Activated CD4-positive, alpha-beta T cell treated with anti-CD3 and anti-CD28 coated beads, Interleukin-2, amount 50 U/mL, for 16 hours (primary cell): ENCODE measurements at places on chromosomes 5 and 9.

- DNase-seq, result no peak
Measured at GRCh38 chr5:122391621-122392020, 79.6 kb downstream of the SNCAIP start.

GRCh38 chr5:40939753-40940152 is 30.5 kb downstream of the C7 start:
- DNase-seq, result no peak

DNA sequence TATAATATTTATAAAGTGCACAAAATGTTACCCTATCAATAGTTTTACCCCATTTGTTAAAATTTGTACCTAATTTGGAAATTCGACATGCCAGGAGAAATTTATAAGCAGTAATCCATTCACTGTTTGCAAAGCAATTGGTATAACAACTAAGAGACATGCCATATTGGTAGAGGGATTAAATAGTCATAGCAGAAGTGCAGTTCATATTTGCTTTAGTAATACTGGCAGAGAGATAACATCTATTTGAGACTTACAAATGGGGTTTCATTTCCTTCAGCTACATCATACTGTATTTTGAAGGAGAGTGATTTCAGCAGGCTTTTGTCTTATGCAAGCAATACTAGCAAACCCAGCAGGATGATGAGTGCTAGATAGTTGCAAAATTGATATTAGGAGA is 610.4 kb upstream of the CDH10 start:
- DNase-seq, result no peak

DNA sequence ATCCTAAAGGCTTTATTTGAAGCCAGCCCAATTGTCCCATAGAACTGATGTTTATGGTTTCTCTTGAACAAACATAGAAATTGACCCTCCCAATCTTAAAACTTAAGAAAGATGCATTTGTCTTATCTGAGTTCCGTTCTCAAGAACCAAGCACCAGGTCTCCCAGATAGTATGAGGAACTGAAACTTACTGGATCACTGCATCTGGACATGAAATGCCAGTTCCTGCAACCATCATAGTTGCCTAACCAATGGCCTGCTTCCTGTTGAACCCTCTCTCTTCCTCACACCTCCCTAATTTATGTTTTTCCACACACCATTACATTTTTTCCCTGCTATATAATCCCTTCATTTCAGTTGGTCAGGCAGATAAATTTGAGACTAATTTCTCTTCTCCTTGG is 478.9 kb downstream of the HTR1A start:
- no peak for DNase-seq

DNA sequence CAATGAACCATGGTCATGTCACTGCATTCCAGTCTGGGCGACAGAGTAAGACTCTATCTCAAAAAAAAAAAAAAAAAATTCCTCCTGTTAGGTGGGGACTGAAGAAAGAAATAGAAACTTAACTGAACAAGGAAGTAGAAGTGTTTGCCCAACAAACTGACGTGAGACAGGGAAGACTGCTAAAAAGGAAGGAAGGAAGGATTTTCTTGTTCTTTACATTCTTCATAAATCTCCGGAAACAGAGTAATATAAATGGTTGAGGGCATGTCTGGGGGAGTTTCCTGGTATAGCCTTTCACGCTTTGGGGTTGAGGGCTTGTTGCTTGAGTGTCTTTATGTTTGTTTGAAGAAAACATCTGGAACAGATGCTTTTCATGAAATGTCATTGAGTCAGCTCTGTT is 3.1 kb downstream of the TOR1B start:
- no peak for DNase-seq

DNA sequence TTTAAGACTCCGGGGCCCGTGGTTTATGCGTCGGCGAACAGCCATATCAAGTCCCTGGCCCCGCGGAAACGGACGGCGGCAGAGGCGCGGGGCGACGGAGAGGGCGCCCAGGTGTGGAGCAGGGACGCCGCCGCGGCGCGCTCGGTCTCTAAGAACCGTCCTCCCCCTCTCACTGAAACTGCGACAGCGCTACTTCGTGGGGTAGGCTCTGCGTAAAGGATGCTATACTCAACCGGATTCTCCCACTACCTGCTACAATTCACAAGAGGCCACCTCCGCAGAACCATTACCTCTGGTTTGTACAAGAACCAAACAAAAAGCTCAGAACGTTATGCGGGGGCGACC is 404 bp downstream of the MRNIP start:
- DNase-seq, result peak; percentile 48

GRCh38 chr5:124867137-124867704 is 120.8 kb upstream of the ZNF608 start:
- DNase-seq, result no peak

GRCh38 chr9:131585375-131585774 is 40.1 kb downstream of the PRRT1B start:
- DNase-seq, result peak; percentile 76

DNA sequence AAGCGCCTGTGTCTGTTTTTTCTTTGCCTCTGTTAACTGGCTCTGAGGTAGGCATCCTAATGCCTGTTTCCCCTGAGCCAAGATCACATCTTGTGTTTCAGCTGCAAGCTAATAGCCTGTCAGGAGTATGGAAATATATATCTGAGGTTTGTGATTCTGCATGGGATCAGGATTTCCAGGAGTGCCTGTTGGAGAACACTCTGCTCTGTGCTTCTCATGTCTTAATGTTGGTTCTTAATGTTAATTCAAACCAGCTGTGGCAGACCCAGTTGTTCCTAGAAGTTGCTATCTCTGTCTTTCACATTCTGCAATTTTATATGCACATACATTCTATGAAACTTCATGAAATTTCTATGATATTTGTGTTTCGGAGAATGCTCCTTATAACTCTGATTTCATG is 72.1 kb downstream of the PGM5 start:
- DNase-seq, result no peak

DNA sequence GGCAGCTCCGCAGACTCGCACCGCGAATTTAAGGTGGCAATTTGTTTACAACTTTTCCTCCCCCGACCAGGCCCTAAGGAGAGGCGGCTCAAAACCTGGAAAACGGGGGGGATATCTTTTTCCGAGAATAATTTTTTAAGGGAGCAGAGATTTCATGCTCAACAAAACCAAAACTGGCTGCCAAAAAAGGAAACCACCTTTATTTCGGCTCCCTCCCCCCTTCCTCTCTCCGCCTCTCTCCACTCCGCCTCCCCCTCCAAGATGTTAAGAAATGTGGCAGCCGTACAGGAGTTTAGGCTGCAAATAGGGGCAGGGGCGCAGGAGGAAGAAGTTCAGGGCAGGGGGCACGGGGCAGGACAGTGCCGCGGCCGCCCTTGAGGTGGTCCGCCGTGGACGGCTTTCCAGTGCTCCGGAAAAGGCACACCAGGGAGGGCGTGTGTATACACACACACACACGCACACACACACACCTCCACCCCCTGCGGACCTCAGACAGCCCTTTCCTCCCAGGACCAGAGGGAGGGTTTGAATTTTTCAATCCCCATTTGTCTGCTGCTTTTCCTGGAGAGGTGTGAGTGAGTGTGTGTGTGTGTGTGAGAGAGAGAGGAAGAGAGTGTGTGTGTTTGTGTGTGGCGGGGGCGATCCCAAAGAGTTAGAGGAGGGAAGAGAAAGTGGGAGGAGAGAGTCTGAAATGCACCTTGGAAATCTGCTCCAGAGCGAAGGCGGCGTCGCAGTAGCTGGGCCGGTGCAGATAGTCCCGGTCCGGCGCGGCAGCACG is 9.1 kb downstream of the PTCH1 start:
- DNase-seq, result no peak

DNA sequence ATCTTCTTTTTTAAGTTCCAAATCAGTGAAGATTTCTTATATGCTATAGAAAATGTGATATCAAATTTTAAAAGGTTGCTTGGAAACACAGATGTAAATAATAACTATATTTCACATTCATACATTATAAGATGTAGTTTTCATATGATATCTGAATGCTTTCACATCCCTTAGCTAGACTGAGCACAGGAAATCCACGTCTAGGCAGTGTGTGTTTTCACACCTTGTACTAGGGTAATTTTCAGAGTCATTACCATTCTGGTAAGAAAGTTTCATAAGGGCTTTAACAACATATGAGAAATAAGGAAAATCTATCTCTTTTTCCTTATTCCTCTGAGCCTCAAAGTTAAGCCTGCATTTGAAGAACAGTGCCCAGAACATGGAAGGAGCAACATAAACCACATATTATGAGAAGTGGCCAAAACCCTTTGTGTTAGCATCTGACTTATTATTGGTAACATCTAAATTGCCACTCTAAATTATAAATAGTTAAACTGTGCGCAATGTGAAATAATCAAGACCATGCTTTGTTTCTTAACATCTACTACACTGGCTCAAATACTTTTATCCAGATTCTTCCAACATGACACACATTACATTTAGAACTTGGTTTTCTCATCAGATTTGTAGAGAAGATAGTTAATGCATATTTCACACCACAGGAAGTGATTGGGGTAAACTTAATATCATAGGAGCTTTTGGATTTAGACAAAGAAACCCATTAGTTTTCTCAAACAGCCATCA is 113.3 kb downstream of the PPP2R2B start:
- DNase-seq, result peak; percentile 35

DNA sequence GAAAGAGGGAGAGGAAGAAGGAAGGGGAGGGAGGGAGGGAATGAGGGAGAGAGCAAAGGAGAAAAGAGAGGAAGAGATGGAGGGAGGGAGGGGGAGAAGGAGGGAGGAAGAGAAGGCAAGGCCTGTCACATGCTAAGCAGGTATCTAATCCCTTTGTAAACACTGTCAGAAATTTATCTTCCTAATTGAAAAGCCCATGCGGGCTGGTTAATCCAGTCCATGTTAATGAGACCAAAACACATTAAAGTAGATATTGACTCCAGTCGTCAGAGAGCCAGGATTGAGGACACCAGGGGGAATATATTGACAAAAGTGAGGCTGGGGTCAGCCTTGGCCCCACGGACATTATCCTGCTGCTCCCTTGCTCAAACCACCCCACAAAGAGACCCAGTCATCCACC is 37.4 kb upstream of the ALDH1B1 start:
- no peak for DNase-seq

DNA sequence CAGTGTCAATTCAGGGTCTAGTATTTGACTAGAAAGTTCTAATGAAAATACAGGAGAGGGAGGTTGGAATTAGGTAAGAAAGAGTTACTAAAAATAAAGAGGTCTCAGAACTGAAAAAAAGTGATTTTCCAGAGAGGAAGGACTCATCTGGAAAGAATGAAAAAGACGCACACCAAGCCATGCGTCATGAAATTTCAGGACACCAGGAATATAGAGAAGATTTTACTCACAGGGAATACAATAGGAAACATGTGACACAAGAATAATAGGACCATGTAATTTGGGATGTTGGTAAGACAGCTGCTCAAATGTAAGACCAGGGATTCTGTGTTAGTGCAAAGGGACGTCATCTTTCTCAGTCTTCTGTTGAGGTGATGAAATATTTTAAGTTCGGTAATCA is 224.7 kb downstream of the GDNF start:
- no peak for DNase-seq

DNA sequence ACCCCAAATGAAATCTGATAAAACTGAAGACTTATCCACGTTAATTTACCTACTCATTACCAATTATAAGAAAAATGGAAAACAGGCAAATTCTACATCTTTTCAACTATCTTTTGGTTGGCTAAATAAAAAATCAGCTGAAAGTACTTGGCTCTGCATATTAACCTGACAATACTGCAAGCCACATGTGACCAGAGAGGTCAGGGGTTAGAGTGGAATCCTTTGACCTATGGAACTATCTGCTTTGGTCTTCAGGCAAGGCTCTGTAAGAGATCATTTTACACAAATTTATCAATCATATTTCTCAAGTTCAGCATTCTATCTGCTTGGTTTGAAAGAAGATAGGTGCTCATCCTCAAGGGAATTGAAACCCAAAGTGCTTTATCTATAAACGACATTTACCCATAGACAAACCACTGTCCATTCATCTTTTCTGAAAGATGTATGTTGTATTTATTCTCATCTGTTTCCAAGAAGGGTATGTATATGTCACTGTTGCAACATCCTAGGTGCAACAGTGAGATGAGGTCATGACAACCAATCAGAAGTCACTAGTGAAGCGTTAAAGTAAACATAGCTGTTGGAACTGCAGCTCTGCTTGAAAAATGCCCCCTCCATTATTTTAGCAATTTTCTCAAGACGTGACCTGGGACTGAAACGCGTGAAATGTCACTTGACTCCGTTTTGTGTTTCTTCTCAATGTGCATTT is 144.9 kb upstream of the POU5F2 start:
- DNase-seq, result no peak

GRCh38 chr9:981491-981898 is 5.0 kb downstream of the DMRT3 start:
- DNase-seq, result no peak

DNA sequence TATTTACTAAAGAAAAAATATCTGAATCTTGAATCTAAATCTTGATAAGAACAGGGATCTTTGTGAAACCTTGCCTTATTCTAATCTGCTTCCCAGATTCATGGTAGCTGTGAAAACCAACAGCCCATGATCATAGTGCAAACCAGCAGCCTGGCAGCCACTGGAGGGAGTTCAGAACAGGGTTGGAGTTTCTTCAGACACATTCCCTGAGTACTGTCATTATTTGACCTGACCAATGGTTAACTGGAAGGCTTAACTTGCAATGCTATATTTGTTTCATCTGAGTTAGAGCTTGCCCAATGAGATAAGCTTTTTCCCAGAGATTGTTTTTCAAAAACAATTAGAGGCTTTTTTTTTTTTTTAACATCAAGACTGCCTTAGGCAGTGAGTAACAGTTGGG is 47.8 kb downstream of the LOX start:
- DNase-seq, result no peak

- DNase-seq, result peak; percentile 10
Measured at GRCh38 chr5:74035521-74035937, 409.5 kb downstream of the ARHGEF28 start.

- DNase-seq, result no peak
Measured at GRCh38 chr5:77120706-77121105, 33.6 kb upstream of the ZBED3 start.

GRCh38 chr5:129097498-129098296 is 3.1 kb downstream of the ISOC1 start:
- no peak for DNase-seq

GRCh38 chr9:32378496-32378895 is 5.9 kb upstream of the ACO1 start:
- peak; percentile 71 for DNase-seq

DNA sequence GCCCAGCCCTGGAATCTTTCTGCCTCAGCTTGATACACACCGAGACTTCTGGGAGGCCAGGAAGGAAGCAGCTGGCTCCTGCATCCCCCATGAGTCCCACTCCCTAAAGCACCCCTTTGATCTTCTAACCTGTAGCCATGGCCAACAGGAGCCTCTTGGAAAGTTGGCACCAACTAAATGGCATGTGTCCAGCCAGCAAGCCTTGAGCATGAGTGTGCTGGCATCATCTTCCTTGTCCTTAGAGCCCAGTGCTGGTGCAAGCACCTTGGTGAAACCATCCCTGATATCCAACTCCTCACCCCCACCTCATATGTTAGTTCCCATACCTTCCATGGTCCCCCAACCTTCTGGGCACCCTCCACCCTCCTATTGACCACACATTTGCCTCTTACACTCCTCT is 130.4 kb downstream of the CRB2 start:
- DNase-seq, result no peak

- DNase-seq, result no peak
Measured at GRCh38 chr5:132540764-132541163, 2.6 kb downstream of the IL5 start.
